ENCODE measurements at places on chromosomes 4 and X.

- no peak for DNase-seq
Measured at GRCh38 chrX:115642895-115643530, 82.0 kb downstream of the PLS3 start.

GRCh38 chr4:31160146-31160545, 440.0 kb downstream of the PCDH7 start:
- DNase-seq: no peak

GRCh38 chr4:124083711-124084110, 628.8 kb downstream of the ANKRD50 start:
- DNase-seq: no peak

GRCh38 chrX:29466456-29466855, 748.9 kb upstream of the MAGEB2 start:
- no peak for DNase-seq

- DNase-seq: no peak
Measured at GRCh38 chrX:84666086-84666485, 163.8 kb upstream of the HDX start.

DNA sequence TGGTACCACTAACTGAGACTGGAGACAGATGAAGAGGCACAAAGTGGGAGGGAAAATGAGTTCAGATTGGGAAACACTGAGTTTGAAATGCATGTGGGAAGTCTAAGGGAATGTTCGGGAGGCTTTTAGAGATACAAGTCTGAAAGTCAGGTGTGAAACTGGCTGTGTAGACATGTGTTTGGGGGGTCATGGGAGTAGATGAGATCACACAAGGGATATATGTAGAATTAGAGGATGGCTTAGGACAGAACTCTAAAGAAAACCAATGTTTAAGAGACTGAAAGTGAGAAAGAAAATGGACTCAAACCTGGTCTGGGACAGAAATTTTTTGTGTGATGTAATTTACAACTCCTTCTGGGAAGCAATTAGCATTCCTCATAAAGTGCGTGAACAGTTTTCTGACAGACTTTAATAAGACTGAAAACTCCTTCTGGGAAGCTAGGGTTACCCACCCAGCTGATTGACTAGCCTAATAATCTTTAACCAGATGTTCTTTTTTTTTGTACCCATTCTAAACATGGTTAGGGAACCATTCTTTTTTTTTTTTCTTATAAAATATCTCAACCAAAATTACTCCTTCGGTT, 8.7 kb upstream of the JADE1 start:
- no peak for DNase-seq

GRCh38 chr4:14222377-14223029, 595.0 kb upstream of the BOD1L1 start:
- no peak for DNase-seq

DNA sequence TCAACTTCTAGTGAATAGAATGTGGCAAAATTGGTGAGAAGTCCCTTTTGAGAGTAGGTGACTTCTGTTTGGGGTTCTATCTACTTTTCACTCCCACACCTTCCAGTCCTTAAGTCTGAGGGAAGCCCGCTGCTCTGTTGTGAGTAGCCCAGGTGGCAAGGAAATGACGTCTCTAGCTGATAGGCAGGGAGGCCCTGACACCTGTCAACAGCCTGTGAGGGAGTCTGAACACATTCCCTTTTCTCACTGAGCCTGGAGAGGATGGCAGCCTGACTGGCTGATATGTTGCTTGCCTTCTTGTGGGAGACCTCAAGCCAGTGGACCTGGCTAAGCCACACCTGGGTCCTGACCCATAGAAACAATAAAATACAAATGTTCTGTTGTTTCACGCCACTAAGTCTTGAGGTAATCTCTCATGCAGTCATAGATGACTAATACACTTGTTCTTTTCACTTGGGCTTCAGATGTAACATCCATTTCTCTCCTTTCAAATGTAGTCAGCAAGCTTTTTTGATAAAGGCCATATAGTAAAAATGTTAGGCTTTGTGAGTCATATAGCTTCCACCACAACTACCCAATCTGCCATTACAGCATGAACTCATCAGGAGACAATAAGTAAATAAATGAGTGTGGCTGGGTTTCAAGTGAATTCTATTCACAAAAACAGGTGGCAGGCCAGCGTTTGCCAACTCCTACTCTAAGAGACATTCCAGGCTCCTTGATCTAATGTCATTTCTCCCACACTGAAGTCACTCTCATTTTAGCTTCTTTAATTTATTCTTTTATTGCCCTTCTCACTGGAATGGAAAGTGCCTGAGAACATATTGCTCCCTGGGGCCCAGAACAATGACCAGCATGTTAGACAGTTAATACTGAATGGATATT, 265.1 kb upstream of the MAD2L1 start:
- no peak for DNase-seq

GRCh38 chrX:68114573-68115129, 318.6 kb downstream of the OPHN1 start:
- no peak for DNase-seq

GRCh38 chrX:10702031-10702430, 81.6 kb upstream of the MID1 start:
- no peak for DNase-seq

DNA sequence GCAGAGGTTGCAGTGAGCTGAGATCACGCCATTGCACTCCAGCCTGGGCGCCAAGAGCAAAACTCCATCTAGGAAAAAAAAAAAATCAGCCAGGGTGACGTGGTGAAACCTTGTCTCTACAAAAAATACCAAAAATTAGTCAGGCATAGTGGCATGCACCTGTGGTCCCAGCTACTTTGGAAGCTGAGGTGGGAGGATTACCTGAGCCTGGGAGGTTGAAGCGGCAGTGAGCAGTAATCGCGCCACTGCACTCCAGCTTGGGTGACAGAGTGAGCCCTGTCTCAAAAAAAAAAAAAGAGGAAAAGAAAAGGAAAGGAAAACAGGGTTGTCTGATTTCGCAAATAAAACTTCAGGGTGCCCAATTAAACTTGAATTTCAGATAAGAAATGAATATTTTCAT, 106.1 kb downstream of the RBM47 start:
- DNase-seq: no peak

DNA sequence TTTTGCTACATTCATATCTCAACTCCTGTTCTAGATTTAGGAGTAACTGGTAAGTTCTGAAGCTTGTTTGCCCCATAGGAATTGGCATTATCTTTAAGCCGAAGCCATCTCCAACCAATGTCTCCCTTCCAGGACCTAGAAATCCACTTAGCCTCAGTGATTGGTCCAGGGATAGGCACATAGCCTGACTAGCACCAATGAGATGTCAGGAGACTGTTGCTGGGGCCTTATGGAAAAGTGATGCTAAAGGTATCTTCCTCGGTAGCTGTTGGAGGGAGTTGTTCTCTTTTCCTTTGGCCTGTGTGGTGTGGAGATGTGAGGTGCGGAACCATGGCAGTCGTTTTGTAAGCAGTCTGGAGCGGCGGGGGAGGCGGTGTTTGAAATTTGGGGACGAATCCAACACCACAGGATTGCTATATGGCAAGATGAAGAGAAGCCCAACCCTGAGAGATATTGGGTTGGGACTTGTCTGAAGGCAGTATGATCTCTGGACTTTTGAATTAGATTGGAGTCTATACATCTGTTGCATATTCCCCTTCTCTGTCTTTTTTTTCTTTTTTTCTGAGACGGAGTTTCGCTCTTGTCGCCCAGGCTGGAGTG, 109.8 kb upstream of the ATP6AP2 start:
- no peak for DNase-seq

All from right lobe of liver (tissue), 6 donors.